Activated B cell treated with CpG ODN at 0.5 μM for 24 hours (primary cell): ENCODE measurements at places on chromosomes 2 and 18. TPM values are rescaled to one million over a fixed set of nuclear protein-coding genes. Genes with fewer than 3 reads are reported as not detected.

- H3K4me1 ChIP-seq: no peaks in the 10 kb centered on the region
- no peak overlapping the region for H3K4me3 ChIP-seq
Measured at GRCh38 chr18:56952026-56952425, 194.9 kb upstream of the BOD1L2 start.

GRCh38 chr2:219149667-219150066, 10.9 kb downstream of the NHEJ1 start:
- no peaks in the 10 kb centered on the region for H3K4me1 ChIP-seq
- H3K27me3 ChIP-seq: no peaks in the 10 kb centered on the region
- no peak overlapping the region for H3K4me3 ChIP-seq

DNA sequence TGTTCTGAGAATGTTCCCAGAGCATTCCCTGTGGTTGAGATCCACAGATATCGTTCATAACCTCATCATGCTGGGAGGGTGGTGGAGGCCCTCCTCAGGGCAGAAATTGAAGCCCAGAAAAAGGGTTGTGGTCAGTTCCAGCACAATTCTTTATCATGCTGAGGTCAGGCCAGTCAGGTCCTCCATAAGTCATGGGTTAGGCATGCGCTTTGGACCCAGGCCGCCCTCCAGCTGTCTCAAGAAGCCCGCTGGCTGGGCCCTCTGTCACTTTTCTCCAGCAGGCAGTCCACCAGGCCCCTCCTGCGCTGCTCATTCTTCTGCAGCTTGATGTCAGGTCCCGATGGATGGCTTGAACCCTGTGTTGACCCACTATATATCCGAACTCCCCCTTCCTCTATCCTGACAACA, 151.1 kb upstream of the NT5C1B start:
- DNase-seq: no peak
- no peak overlapping the region for H3K27ac ChIP-seq
- no peaks in the 10 kb centered on the region for H3K36me3 ChIP-seq
- H3K27me3 ChIP-seq: no peaks in the 10 kb centered on the region
- H3K4me1 ChIP-seq: no peaks in the 10 kb centered on the region
- no peak overlapping the region for H3K4me3 ChIP-seq

- no peaks in the 10 kb centered on the region for H3K27me3 ChIP-seq
- no peak overlapping the region for H3K27ac ChIP-seq
- DNase-seq: no peak
- no peak overlapping the region for H3K4me3 ChIP-seq
- H3K36me3 ChIP-seq: no peaks in the 10 kb centered on the region
- H3K4me1 ChIP-seq: no peaks in the 10 kb centered on the region
Measured at GRCh38 chr18:3089579-3089978, 76.6 kb upstream of the LPIN2 start.

DNA sequence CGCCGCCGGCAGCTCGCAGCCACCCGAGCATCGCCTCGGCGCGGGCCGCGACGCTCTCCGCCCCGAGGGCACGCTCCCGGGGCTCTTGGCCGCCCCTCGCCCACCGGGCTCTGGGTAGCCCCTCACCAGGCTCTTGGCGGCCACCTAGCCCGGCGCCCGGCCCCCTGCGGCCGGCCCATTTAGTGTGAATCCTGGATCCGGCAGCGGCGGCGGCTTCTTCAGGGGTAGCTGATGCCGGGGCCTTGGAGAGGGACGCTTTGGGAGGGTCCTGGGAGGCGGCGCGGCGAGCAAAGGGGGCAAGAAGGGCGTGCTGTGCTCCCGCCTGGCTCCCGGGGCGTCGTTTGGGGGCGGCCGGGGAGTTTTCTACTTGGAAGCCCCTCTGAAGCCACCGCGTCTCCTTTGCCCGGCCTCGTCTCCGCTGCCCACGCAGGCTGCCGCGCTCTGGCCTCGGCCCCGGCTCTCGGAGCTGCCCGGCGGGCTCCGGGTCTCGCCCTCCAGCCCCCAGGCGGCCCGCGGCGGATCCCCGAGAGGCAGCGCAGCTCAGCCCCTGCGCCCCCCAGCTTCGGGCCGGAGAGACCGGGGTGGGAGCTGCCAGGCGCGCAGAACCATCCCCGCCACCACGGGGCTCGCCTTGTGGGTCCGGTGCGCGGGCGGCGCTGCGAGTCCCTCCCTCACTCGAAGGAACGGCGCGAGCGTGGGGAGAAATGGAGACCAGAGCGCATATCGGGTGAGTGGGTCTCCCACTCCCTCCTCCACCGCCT, 509 bp downstream of the PIEZO2 start:
- DNase-seq: no peak
- no peak overlapping the region for H3K27ac ChIP-seq
- peaks cover 35% of the 10 kb centered on the region for H3K27me3 ChIP-seq
- H3K4me1 ChIP-seq: peaks cover 7% of the 10 kb centered on the region

DNA sequence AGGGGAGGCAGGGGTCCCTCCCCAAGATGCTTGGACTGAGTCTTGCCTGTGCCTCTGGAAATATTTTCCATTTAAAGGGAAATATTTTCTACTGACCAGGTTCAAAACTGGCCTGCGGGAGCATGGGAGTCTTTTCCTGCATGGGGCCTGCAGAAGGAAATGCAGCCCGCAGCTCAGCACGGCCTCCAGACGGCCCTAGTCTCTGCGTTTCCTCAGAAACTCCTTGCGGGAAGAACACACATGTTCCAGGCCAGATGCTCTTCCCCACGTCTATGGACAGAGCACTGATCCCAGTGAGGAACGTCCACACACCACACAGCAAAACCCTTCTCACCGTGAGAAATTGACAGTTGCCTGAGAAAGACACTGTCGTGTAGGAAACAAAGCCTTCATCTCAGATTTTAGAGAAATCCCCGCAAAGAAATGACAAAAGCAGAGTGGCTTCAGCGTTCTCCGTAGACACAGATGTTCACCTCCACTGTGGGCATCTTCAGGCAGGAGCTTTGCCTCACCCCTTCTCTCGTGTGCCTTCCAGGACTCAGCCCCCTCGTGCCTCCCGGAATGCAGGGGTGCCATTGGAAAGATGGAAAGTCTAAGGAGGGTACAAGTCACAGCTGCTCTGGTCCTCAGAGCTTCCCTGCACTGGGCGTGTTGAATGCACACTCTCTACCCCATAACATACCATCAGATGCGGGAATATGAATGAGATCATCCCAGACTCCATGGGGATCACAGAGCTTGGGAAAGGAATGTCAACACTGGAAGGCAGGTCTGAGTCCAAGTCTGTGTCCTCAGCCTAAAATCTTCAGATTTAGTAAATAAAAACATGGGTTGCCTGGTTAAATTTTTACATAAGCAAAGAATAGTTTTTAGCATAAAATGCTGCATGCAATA, 438.7 kb upstream of the SALL3 start:
- H3K27ac ChIP-seq: no peak overlapping the region
- no peak for DNase-seq
- H3K4me3 ChIP-seq: no peak overlapping the region
- no peaks in the 10 kb centered on the region for H3K36me3 ChIP-seq

DNA sequence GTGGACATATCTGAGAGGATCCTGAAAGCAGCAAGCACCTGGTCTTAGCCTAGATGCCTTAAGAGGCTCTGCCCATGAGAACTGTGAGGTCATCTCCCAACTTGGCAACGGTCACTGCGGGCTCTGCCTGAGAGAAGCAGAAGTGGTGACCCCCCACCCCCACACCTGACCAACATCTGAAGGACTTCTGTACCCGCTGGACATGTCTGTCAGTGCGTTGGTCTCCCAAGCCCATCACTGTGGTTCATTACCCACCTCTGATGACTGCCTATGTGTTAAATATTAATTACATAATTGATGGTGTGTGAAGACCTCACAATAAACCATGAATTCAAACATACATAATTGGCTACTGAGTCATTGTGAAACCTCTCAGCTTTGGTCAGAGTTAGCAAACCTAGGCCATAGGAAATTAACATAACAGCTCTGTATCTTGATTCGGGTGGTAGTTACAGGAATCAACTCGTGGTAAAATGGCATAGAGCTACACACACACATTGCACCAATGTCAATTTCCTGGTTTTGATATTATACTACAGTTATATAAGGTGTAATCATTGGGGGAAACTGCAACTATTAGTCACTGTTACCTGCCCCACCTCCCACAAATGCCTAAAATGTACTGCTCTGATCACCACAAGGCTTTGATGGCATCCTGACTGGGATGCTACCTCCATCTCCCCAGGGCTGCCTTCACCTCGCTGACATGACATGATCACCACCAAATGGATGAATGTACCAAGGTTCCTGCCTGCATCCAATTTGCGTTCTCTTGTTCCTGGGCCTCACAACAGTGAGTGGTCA, 4.3 kb upstream of the GALNT1 start:
- H3K4me3 ChIP-seq: no peak overlapping the region
- no peaks in the 10 kb centered on the region for H3K27me3 ChIP-seq
- no peak for DNase-seq
- no peaks in the 10 kb centered on the region for H3K36me3 ChIP-seq
- H3K4me1 ChIP-seq: peaks cover 18% of the 10 kb centered on the region
- peak overlapping the region; percentile 69 for H3K27ac ChIP-seq

GRCh38 chr2:142718576-142719155, 158.8 kb upstream of the KYNU start:
- no peaks in the 10 kb centered on the region for H3K36me3 ChIP-seq
- H3K27ac ChIP-seq: no peak overlapping the region

DNA sequence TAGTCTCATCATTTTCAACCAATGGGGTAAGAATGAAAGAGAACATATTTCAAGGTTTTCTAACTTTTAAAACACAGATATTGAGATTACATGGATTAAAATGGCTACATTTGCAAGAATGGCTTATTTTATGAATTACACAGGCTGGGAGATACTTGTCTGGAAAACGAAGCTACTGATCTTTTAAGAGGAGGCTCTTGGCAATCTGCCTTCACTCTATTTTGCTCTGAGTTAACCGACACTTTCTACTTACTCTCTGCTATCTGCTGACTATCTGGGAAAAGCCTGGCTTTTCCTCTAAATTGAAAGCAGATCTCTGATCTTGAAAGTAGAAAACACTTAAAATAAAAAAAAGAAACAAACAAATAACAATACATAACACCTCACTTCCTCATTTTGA, 325.4 kb upstream of the LINC00305 start:
- H3K4me1 ChIP-seq: no peaks in the 10 kb centered on the region
- no peak for DNase-seq
- no peaks in the 10 kb centered on the region for H3K27me3 ChIP-seq
- H3K27ac ChIP-seq: no peak overlapping the region
- H3K36me3 ChIP-seq: no peaks in the 10 kb centered on the region

DNA sequence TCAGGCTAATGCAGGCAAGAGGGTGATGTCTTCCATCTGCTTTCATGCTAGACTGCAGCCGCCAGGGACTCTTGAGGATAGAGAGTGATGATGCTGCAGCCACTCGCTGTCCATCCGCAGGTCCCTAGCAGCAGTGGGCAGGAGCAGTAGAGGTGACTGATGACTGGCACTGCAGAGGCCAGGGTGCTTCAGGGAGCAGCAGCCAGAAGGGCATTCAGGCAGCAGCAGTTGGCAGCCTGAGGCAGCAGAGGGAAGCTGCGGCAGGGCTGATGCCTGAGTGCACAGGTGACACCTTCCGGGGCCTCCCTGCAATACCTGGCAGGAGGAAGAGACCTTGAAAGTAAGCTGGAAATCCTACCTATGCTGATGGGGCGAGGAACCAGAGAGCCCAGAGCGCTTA, 214.2 kb downstream of the ICOS start:
- no peaks in the 10 kb centered on the region for H3K36me3 ChIP-seq
- H3K27me3 ChIP-seq: peaks cover 10% of the 10 kb centered on the region
- DNase-seq: no peak
- H3K27ac ChIP-seq: no peak overlapping the region

GRCh38 chr2:43174368-43174916, 52.0 kb downstream of the ZFP36L2 start:
- H3K36me3 ChIP-seq: peaks cover 2% of the 10 kb centered on the region
- peak overlapping the region; percentile 64 for H3K4me3 ChIP-seq
- DNase-seq: peak; percentile 54
- H3K4me1 ChIP-seq: peaks cover 87% of the 10 kb centered on the region

GRCh38 chr2:56416500-56417176, 232.8 kb downstream of the CCDC85A start:
- H3K4me3 ChIP-seq: no peak overlapping the region
- no peaks in the 10 kb centered on the region for H3K4me1 ChIP-seq
- DNase-seq: no peak
- H3K27me3 ChIP-seq: no peaks in the 10 kb centered on the region

- H3K4me3 ChIP-seq: no peak overlapping the region
- H3K27me3 ChIP-seq: peaks cover 9% of the 10 kb centered on the region
- no peaks in the 10 kb centered on the region for H3K36me3 ChIP-seq
- no peak overlapping the region for H3K27ac ChIP-seq
Measured at GRCh38 chr2:7878786-7879482, 802.9 kb upstream of the ID2 start.

DNA sequence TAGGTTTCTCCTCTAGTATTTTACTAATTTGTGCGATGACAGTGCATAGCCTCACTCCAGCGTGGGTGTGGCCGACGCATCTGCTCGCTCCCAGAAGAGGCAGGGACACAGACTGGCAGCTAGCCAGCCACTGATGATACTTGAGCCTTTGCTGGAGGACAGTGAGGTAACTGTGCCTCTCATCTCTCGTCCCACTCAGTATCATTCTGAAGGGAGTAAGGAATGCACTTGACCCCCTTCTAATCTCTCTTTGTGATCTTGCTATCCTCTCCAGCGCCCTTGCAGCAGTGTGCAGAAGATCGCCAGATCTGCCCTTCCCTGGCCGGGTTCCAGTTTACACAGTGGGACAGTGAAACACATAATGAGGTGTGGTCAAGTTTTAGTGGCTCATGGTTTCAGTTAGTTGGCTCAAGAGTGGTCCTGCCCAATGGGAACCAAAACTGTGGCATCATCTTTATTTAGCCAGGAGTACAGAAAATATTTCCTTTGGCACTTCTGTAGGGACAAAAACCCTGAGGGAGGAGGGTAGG, 17.5 kb downstream of the NCAPH start:
- H3K27me3 ChIP-seq: no peaks in the 10 kb centered on the region
- DNase-seq: no peak
- H3K27ac ChIP-seq: no peak overlapping the region
- no peaks in the 10 kb centered on the region for H3K36me3 ChIP-seq
- no peaks in the 10 kb centered on the region for H3K4me1 ChIP-seq
- no peak overlapping the region for H3K4me3 ChIP-seq

DNA sequence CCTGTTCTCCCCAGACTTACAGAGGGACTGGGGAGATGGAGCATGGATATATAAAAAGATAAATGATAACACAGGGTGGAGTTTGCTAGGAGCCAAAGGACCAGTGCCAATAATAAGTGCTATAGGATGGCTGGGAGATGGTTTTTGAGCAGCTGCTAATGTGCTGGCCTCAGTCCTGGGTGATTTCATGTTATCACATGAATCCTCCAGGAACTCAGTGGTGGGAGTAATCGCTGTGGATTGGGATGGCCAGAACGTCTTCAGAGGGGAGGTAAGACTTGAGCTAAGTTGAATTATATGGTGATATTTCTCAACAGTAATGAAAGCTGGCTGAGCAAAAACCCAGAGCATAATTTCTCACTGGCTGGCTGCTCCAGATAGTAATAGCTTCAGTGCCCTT, 441.4 kb downstream of the SLC4A3 start:
- H3K4me3 ChIP-seq: no peak overlapping the region
- H3K4me1 ChIP-seq: no peaks in the 10 kb centered on the region
- no peaks in the 10 kb centered on the region for H3K27me3 ChIP-seq
- H3K36me3 ChIP-seq: no peaks in the 10 kb centered on the region
- H3K27ac ChIP-seq: no peak overlapping the region
- no peak for DNase-seq

- H3K4me1 ChIP-seq: no peaks in the 10 kb centered on the region
- no peak overlapping the region for H3K4me3 ChIP-seq
- no peak for DNase-seq
- H3K27me3 ChIP-seq: peaks cover 3% of the 10 kb centered on the region
- no peaks in the 10 kb centered on the region for H3K36me3 ChIP-seq
- H3K27ac ChIP-seq: no peak overlapping the region
Measured at GRCh38 chr2:10278763-10279471, 23.8 kb upstream of the HPCAL1 start.

CCL20 gene
- not detected in 2 replicates for total RNA-seq

E2F6 gene
- total RNA-seq: 11.8 and 12.4 TPM in 2 replicates

DYNAP gene
- total RNA-seq: not detected in 2 replicates

TP53I3 gene
- total RNA-seq: 4.4 and 6.3 TPM in 2 replicates

SPATA3 gene
- total RNA-seq: not detected in 2 replicates

SH2D6 gene
- 0.83 and 1.6 TPM in 2 replicates for total RNA-seq

NR4A2 gene
- total RNA-seq: 6.7 and 7.5 TPM in 2 replicates

HOXD3 gene
- not detected in 2 replicates for total RNA-seq
